GM19239 (cell line): ENCODE measurements at places on chromosomes 4 and X.

- no peak for DNase-seq
These were observed 957.1 kb downstream of the PCDH18 start for GRCh38 chr4:136575146-136575545.

DNA sequence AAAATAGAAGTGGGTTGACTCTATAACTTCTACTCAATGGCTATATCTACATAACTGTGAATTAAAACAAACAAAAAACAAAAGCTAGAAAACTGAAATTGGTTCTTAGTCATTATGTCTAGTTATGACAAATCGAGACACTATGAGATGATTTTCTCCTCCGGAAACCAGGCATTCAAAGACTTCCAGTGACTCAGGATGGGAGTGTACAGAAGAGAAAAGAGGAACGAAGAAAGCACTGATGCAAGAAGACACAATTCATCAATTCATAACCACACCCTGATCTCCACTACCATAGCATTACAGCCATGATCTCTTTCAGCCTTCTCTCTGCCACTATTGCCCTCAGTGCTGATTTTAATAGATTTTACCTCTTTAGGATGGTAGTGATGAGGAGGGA lies 253.6 kb downstream of the CBLL2 start:
- DNase-seq, result peak; percentile 10

DNA sequence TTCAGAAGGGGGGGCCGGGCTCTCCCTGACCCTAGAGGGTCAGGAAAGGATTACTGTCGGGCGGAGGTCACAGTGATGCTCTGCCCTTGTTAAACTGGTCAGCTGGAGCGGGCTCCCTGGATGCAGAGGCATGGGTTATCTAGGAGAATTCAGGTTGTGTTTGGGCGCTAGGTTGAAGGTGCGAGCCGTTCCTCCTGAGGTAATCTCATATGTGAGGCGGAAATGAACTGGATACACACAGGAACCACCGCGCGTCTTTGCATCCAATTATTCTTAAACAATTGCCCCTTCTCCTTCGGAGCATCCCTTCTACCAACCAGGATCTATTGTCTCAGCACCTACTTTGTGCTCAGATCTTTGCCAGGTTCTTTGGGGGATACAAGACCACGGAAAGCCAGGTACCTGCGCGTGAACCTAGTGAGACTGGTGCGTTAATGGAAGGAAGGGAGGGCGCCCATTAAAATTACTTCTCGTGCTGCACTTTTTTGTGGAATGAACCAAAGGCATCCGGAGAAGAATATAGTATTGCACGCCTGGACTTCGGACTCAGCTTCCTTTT lies 28.4 kb downstream of the HAND2 start:
- no peak for DNase-seq

- DNase-seq, result no peak
These were observed 12.4 kb upstream of the EOLA2 start for GRCh38 chrX:149950681-149951080.

GRCh38 chr4:39942507-39942906 lies 35.2 kb downstream of the PDS5A start:
- no peak for DNase-seq

DNA sequence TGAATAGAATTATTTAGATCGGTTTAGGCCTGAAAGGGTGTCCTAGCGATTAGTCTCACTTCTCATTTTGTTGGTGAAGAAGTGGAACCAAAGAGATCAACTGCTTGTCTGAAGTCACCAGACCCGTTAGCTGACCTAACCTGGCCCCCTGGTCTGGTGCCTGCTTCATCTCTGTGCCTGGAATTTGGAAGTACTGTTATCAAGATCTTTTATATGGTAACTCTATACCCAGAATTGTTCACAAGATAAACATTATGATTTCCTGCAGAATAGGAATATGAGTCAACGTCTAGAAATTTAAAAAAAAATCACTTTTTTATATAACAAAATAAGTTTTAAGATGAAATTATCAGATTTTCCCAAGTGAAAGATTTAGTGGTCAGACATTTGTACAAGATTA lies 37.2 kb downstream of the LRP2BP start:
- DNase-seq, result no peak

GRCh38 chr4:119581190-119581873 lies 47.3 kb downstream of the PDE5A start:
- no peak for DNase-seq

- no peak for DNase-seq
These were observed 155.1 kb upstream of the PPARGC1A start for GRCh38 chr4:24044610-24045589.

GRCh38 chr4:184112006-184112550 lies 105.6 kb downstream of the ENPP6 start:
- DNase-seq, result no peak

DNA sequence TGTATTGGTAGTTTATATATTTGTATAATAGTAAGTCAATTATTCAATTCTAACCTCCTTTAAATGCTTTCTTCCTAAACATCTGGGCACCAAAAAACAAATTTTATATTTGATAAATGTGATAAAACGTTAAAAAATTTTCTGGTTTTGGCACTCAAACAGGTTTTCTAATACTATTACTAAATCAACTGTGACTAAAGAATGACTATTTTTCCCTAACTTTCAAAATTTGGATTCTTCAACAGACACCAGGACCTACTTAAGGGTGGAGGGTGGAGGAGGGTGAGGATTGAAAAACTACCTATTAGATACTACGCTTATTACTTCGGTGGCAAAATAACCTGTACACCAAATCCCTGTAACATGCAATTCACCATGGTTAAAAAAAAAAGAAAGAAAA lies 555.5 kb downstream of the IL15 start:
- no peak for DNase-seq

DNA sequence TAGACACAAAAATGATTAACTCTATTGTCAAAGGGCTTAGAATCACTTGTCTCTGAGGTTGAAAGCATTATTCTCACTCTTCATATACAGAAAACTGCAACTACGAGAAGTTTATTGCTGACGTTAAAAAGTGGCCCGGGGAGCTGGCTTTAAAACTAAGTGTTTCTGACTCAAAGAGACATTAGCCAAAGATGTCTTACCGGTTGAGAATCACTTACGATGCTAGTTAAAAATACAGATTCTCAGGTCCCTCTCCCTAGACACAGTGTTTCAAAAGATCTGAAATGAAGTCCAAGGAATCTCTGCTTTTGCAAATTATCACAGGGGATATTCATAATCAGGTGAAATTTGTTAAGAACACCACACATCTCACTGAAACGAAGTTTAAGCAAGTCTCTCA lies 1.2 kb downstream of the GNPDA2 start:
- no peak for DNase-seq

DNA sequence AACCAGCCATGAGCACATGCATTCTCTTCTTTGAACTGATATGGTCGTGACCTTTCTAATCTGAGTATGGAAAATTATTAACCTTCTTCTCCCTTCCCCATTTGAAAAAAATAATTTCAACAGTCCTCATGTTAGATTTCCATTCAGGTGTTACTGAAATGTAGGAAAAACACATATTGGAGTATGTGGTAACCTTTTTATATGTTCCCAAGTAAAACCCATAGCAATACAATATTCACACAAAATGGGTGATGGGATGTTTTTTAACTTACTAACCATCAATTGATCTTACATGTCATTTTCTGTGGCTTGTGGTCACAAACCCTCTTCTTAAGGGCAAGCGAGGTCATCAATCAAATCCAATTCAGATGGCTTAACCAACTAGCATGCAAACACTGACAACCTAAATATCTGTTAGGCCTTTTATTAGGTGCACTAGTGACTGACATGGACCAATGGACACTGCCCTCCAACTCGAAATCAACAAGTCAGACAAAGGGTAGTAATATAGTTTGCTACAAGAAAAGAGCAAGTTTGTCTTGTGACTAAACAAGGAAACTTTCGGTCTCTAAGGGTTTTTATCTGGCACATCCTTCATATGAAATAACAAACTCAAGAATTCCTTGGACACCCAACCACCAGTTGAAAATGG lies 74.3 kb downstream of the CAMK2D start:
- no peak for DNase-seq

- DNase-seq, result no peak
These were observed 22.6 kb downstream of the PLS3 start for GRCh38 chrX:115583496-115584004.

DNA sequence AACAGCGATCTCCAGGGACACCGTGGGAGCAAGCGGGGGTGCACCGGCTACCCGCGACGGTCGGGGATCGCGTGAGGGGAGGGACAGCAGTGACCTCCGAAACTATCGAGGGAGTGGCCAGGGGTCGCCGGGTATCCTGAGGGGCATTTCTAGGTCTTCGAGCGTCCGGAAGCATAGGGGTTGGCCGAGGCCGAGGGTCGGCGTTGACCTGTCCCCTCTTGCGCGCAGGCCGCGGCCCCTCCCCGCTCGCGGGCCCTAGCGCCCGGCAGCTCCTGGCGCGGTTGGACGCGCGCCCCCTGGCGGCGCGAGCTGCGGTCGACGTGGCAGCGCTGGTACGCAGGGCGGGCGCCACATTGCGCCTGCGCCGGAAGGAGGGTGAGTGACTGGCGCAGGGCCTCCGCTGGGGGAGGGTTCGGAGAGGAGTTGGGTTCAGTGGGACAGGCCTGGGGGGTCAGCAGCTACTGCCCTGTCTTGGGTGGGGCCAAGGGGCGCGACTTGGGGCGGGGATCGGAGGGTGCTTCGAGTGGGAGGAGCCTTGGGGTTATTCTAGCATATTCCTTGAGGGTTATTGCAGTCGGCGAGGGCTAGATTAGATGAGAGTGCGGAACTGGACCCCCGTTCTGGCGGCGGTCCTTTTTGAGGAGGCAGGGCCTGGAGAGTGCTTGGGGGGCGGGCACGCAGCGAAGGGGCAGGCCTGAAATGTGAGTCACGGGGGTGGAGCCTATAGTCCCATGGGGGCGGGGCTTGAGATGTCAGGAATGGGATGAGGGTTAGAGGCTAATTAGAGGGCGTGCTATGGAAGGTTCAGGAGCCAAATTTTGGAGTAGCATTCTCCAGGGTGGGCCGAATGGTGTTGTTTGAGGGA lies 1.2 kb downstream of the MAGIX start:
- no peak for DNase-seq

- DNase-seq, result no peak
These were observed 474.1 kb downstream of the PDGFC start for GRCh38 chr4:156497486-156497885.

GRCh38 chr4:683247-683897 lies 5.6 kb downstream of the SLC49A3 start:
- DNase-seq, result no peak

DNA sequence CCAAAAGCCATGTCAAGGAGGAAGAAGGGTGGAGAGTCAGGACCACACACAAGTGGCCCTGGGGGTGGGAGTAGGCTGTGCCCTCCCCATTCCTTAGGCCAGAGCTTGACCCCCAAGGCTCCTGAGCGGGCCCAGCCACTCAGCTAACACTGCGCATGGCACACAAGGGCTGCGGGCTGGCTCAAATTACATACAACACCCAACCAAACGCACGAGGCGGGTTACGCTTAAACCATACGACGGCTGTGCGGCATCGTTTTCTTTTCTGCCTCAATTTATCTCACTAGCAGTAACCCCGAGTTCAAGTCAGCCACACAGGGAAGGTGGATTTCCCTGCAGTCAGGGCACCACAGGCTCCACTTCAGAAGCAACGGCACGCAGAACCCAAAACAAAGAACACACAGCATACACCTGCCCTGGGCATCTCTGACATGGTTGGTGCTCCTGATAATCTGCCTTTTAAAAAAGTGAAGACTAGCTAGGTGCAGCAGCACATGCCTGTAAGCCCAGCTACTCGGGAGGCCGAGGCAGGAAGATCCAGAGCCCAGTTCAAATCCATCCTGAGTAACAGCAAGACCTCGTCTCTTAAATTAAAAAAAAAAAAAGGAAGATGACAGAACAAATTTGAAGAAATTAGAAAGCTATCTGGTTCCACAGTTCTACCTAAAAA lies 2.9 kb downstream of the GAK start:
- DNase-seq, result no peak

GRCh38 chr4:69116645-69117321 lies 20.5 kb downstream of the UGT2B7 start:
- no peak for DNase-seq

GRCh38 chrX:17459661-17460060 lies 84.7 kb downstream of the NHS start:
- no peak for DNase-seq

GRCh38 chr4:99408346-99408745 lies 26.8 kb downstream of the ADH7 start:
- DNase-seq, result no peak

GRCh38 chrX:24357106-24357505 lies 3.3 kb upstream of the SUPT20HL1 start:
- no peak for DNase-seq

DNA sequence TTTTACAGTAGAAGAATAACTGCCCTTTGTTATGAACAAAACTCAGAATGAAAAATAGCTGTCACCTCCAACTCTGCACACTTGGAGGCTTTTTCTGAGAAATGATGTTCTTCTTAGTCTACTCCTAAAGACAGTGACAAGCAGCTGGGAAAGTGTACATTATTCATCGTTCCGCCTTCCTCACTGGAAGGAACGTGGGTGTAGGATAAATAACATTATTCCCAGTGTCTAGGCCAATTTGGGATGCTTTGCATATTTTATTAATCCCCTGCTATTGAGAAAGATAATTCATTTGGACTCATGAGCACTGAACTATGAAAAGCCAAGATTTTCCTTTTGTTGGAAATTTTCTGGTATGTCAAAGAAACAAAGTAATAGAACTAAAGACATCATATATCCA lies 87.8 kb downstream of the VCX2 start:
- DNase-seq, result no peak

GRCh38 chrX:115362334-115363095 lies 73.0 kb downstream of the LUZP4 start:
- DNase-seq, result no peak

DNA sequence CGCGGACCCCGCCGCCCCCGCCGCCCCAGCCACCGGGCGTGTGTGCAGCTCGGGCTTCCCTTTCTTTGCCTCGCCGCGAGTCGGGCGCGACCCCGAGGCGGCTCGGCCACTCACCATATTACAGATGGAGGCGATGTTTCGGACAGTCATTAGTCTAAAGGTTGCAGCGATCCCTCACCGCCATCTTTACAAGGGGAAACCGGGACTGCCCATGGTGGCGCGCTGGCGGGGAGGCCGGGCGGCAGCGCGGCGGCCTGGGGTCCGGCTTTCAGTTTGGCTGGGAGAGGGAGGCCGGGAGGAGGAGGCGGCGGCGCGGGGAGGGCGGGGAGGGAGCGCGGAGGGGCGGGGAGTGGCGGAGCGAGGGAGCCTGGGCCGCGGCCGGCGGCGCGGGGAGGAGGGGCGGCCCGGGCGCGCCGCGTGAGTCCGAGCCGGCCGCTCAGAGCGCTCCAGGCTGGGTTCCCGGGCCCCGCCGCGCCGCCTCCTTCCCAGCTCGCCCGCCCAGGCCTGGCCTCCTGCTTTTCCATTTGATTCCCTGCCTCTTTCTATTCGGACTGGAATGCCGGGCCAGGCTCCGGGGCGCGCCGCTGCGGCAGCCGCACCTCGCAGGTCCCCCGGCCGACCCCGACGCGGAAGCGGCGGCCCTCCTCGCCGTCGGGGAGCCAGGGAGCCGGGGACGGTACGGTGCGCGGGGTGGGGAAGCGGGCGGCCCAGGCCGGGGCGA lies at the start of gene USP46:
USP46 (minus strand) TSS at position 301 of the 721 bp plus-strand sequence; CDS start at position 150, 151 bp downstream.
- DNase-seq, result peak; percentile 85

- no peak for DNase-seq
These were observed 47.6 kb downstream of the RAB33B start for GRCh38 chr4:139501527-139501926.
